ENCODE measurements at places on chromosomes 13 and 19.

GRCh38 chr19:49874503-49875157 lies 2.5 kb downstream of the AKT1S1 start:
- DNase-seq: no peak

DNA sequence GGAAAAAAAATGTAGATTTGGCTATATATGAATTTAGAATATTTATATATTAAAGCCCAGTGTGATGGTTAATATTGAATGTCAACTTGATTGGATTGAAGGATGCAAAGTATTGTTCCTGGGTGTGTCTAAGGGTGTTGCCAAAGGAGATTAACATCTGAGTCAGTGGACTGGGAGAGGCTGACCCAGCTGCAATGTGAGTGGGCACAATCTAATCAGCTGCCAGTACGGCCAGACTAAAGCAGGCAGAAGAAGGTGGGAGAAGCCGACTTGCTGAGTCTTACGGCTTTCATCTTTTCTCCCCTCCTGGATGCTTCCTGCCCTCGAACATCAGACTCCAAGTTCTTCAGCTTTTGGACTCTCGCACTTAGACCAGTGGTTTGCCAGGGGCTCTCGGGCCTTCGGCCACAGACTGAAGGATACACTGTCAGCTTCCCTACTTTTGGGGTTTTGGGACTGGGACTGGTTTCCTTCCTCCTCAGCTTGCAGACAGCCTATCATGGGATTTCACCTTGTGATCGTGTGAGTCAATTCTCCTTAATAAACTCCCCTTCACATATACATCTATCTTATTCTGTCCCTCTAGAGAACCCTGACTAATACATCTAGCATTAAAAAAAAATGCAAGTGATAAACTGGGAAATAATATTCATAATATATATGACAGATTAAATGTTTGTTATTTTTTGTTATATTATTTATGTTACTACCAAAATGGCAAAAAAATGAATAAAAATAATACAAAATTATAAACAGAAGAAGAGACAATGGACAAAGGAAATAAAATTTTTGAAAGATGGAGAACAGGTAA lies 122.4 kb downstream of the DLEU7 start:
- no peak for DNase-seq

- peak; percentile 26 for DNase-seq
These were observed 96.9 kb downstream of the WDFY2 start for GRCh38 chr13:51681037-51681678.

- DNase-seq: no peak
These were observed 367.9 kb downstream of the LIG4 start for GRCh38 chr13:107847406-107847805.

- DNase-seq: no peak
These were observed 271.9 kb downstream of the SLITRK6 start for GRCh38 chr13:85527316-85527715.

- peak; percentile 94 for DNase-seq
These were observed at the start of gene MYADM for GRCh38 chr19:53867225-53868090. Gene MYADM, plus strand, starts transcription at chr19:53867883. Its CDS starts 5,647 bp downstream, at chr19:53873530.

GRCh38 chr13:114110091-114110829 lies 22.2 kb downstream of the RASA3 start:
- DNase-seq: no peak

DNA sequence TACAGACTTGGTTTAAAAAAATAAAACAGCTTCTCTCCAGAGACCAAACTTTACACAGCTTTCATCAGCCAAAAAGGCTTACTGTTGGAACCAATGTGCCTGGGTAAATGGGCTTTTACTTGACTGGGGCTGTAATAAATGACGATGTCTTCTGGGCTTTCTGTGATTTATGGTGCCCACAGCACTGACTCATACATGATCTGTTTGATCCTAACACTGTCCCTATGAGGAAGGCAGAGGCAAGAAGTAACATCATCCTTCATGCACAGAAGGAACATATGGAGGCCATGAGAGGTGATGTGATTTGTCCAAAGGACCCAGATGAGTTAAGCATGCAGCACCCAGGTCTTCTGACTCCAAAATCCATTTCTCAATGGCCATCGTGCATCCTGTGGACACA lies 77.4 kb downstream of the DOCK9 start:
- no peak for DNase-seq

- DNase-seq: no peak
These were observed 248.0 kb upstream of the MAB21L1 start for GRCh38 chr13:35724446-35724845.

DNA sequence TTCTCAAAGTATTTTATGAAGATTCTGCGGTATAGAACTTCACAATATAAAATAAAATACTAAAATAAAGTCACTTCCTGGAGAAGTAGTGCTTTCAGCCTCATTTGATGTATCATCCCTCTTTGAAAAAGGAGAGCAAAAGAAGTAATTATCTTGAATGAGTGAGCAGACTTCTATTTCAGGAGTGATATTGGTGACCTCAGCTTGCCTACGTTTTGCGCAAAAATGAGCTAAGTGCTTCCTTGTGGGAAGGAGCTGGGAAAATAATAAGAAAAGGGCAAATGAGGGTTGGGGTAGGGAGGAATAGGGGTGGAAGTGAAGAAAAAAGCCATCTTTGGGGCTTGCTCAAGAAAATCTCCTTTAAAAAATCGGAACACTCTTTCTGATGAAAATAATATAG lies 1773.6 kb downstream of the OLFM4 start:
- no peak for DNase-seq

DNA sequence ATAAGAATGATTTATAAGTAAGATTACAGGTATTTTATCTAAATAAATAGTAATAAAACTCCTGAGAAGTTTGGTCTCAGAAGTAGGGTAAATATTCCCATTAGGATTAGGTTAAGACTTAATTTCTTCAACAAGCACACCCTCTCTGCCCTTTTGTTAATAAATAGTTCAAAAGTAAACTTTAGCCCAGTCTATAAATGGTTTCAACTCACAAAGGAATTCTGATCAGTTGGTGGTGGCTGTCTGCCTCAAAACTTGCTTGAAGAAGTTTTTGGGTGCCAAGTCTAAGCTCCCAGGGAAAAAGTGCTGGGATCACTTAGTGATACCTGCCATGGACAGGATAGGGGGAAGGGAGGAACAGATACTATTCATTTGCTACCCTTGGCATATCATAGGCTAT lies 22.9 kb downstream of the MBNL2 start:
- DNase-seq: no peak

DNA sequence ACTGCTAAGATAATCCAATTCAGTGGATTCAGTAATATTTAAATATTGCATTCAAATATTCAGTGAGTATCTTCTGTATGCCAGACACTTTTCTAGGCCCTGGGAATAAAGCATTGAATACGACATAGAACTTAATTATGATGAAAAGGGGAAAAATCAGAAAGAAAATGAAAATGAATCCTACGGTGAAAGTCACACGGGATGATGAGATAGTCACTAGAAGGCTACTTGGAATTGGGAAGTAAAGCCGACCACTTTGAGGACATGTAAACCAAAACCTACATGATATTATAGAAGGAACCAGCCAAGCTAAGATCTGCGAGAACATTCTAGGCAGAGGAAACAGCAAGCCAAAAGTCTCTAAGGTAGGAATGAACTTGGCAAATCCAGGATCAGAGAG lies 10.1 kb downstream of the DPY19L3 start:
- no peak for DNase-seq

DNA sequence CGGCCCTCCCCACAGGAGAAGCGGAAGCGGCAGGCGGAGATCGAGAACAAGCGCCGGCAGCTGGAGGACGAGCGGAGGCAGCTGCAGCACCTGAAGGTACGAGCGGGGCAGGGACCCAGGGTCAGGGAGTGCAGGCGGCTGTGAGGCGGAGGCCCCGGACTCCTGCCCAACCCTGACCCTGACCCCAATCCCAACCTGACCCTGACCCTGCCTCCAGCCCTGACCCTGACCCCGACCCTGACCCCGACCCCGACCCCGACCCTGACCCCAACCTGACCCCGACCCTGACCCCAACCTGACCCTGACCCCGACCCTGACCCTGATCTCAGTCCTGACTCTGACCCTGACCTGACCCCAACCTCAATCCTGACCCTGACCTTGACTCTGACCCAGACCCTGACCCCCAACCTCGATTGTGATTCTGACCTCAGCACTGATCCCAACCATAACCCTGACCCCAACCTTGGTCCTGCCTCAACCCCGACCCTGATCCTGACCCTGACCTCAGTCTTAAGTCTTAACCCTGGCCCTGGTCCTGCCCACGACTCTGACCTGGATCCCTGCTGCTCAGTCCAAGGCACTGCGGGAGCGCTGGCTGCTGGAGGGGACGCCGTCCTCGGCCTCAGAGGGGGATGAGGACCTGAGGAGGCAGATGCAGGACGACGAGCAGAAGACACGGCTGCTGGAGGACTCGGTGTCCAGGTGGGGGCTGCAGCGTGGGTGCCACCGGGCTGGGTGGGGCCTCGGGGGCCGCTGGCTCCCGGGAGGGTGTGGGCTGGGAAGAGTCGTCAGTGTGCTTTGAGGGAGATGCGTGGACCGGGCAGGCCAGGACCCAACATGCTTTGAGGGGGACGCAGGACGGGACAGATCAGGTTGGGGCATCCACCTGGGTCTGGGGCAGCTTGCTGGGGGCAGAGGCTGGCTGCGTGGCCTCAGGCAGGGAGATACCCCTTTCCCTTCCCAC lies 18.5 kb downstream of the PALM start:
- DNase-seq: no peak

DNA sequence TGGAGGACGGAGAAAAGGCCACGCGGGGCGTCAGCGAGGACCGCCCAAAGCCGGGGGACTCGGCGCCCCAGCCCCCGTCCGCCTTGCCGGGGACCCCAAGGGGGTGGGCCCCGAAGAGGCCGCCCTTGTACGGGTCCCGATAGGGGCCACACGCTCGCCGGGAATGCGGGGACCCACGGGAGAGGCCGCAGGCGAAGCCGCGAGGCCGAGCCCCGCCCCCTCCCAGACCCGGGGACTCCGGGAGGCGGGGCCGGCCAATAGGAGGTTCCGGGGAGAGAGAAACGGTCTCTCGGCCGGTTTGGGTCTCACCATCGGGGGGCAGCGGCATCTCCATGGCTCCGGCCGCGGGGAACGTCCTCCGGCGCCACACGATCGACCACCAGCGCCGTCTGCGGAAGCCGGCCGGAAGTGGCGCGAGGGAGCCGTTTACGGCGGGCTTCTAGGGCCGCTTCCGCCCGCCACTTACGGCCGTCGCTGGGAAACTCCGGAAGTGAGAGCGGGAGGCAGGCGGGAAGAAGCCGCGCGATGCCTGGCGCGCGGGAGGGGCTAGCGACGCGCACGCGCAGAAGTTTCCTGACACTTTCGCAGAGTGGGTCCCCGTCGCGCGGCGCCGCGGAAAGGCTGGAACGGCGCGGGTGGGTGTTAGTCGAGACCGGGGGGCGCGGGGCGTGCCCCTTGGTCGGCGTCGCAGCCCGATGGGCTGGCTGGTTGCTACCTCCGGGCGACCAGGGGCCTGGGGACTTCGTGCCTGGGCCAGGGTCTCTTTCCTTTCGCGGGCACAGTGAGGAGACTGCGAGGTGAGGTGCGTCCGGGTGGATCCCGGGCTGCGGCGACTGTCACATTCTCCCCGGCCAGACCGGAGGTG lies at the start of gene CHERP:
TSS of gene CHERP (minus strand) at position 393 of the 865 bp plus-strand sequence. CDS start at position 334, 59 bp downstream.
- peak; percentile 84 for DNase-seq

DNA sequence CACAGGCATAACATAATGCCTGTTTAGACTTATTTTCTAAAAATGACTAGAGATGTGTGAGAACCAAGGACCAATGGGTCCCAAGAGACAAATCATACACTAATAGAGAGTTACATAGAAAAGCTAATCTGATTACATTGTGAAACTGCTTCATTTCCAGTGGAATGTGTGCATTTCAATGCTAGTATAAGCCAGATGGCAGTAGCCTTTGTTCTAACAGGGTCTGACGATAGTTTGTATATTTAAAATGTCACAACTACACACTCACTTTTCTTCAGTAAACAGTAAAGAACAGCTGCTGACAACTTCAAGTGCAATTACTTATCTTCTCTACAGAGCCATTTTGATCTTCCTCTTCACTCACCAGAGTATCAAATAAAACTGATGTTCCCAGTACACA lies 4.3 kb upstream of the SLITRK5 start:
- DNase-seq: no peak

DNA sequence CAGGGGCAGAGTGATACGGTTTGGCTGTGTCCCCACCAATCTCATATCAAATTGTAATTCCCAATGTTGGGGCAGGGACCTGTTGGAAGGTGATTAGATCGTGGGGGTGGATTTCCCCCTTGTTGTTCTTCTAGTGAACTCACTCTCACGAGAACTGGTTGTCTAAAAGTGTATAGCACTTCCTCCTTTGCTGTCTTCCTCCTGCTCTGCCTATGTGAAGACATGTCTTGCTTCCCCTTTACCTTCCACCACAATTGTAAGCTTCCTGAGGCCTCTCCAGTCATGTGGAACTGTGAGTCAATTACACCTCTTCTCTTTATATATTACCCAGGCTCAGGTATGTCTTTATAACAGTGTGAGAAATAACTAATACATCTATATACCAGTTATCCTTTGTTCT lies 706.4 kb upstream of the KLHL1 start:
- DNase-seq: no peak

GRCh38 chr13:75345193-75345592 lies 136.8 kb downstream of the TBC1D4 start:
- DNase-seq: no peak

DNA sequence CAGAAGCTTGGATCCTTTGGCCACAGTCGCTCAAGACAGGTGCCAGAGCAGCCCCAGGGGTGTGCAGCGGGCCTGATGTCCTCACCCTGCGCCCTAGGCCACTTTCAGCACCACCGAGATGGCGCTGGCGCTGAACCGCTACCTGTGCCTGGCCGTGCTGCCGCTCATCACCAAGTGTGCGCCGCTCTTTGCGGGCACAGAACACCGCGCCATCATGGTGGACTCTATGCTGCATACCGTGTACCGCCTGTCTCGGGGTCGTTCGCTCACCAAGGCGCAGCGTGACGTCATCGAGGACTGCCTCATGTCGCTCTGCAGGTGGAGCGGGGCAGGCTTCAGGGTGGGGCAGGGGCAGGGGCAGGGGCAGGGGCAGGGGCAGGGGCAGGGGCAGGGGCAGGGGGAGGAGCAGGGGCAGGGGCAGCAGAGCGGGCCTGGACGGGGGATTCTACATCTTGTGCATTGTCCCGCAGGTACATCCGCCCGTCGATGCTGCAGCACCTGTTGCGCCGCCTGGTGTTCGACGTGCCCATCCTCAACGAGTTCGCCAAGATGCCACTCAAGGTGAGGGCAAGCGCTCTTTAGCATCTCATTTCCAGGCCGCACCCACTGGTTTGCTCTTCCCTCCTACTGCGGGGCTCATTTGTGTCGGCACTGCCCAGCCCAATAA lies 69.1 kb downstream of the RYR1 start:
- DNase-seq: no peak

GRCh38 chr13:33758113-33758512 lies 59.8 kb upstream of the RFC3 start:
- no peak for DNase-seq
